ENCODE measurements at places on chromosomes 5 and 9.

DNA sequence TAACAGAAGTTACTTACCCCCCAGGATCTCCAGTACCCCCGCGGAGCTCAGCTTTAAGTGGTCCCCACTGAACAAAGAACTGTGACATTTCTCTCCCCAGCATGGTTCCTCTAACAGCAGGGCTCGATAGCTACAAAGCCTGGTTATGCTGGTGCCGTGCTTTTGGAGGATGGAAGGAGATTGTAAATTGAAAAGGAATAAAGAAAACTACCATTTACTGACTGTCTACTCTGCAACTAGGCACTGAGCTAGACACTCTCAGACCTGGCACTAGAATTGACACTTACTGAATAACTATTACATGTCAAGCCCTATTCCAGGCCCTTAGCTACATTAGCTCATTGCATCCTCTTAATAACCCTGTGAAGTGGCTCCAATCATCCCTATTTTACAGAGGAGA is 145.3 kb downstream of the TTLL11 start:
- peak; percentile 38 for DNase-seq

DNA sequence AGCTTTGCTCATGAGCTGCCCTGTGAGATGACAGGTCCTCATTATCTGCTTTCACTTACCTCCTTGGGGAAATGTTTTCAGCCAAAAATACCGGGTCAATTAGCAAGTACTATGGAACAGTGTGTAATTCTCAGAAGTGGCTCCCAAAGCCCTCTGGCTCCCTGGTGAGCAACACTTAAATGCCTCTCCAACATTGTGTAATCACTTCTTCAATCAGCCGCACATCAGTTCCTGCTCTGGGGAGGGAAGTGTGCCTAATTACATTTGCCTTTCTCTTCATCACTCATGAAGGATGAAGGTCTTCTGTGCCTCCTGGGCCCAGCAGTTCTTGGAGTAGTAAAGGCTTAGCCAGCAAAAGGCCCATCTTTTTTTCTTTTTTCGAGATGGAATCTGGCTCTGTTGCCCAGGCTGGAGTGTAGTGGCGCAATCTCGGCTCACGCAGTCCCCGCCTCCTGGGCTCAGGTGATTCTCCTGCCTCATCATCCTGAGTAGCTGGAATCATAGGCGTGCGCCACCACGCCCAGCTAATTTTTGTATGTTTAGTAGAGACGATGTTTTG is 23.1 kb downstream of the NIM1K start:
- DNase-seq, result no peak

- no peak for DNase-seq
Measured at GRCh38 chr5:89232139-89232603, 349.2 kb upstream of the MEF2C start.

GRCh38 chr9:2032234-2032633 is 17.1 kb downstream of the SMARCA2 start:
- DNase-seq, result no peak

DNA sequence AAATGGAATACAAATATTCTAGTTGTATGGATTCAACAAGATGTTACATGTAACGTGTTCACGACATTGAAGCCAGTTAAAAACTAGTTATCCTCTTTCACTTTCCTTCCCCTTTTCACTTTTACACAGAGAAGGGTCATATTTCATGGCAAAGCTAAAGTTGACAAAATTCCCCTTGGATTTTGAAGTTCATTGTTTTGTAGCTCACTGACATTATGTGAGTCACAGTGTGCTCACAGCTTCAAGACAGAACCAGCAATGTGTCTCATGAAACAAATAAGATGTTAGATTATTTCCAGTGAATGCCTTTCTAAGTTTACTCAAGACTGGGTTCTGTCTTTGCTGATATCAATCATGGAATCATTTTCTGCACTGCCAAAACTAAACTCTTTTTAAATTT is 535.5 kb upstream of the GRIN3A start:
- no peak for DNase-seq

DNA sequence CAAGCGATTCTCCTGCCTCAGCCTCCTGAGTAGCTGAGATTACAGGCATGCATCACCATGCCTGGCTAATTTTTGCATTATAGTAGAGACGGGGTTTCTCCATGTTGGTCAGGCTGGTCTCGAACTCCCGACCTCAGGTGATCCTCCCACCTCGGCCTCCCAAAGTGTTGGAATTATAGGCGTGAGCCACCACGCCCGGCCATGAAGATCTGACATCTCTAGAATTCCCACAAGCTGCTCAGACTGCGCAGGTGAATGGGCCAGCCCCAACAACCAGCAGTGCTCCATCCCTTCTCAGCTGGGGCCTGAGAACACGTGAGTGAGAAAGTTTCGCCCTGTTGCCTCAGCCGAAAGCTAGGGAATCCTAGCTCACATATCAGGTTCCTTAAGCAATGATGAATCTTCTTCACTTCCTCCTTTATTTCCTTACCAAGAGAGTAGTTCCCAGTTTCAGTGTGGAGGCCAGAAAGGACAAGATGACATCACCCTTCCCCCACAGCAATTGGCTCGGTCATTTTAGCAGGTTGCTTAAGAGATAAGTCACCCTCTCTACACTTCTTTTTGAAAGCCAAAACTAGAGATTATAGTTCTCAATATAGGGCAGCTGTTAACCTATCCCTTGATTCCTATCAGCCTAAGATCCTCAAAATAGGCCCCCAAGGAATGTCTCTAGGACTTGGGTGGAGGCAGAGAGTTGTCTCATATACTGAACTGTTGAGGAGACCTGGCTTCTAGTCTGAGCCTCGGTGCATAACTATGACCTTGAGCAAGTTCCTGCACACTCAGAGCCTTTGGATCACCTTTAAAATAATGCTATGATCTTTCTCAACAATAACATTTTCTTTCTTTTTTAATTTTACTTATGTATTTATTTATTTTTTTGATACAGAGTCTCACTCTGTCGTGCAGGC is 23.9 kb upstream of the PPP2CA start:
- no peak for DNase-seq

- no peak for DNase-seq
Measured at GRCh38 chr5:92064993-92065392, 681.9 kb upstream of the ARRDC3 start.

DNA sequence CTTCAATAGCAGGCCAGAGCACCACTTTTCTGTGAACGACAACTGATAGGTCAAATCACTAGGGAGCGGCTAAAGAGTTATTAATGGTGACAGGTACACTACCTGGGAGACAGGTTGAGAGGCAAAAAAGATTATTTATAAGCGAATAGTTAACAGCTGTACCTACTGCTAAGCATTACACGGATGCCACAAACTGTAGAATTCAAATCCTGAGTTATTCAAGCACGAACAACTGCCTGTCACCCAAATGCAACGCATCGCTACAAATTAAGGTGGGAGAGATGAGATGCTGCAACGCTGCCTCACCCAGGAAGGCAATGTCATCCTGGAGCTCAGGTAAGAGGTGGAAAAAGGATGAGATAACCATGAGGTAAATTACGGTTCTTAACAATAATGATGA is 342.9 kb downstream of the BNC2 start:
- no peak for DNase-seq
